ENCODE measurements at places on chromosomes 7 and 10.

- DNase-seq = no peak
These were observed 566.5 kb downstream of the ATRNL1 start for GRCh38 chr10:115659616-115660015.

DNA sequence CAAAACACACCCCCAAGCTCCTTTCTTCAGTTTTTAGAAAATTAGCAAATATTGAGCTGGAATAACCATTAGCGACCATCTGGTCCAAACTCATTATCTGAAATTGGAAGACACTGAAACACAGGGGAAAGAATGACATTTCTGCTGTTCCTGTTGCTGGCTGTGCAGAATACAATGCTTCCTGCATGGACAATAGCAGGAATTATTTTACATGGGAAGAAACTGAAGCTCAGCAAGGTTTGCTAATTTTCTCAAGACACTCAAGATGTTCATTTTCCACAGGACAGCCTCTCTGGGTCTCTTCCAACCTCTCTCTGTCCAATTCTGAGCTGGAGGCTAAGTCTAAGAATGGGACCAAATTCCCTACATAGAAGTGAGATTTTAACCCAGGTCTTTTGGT, 81.9 kb upstream of the TNS3 start:
- no peak for DNase-seq

DNA sequence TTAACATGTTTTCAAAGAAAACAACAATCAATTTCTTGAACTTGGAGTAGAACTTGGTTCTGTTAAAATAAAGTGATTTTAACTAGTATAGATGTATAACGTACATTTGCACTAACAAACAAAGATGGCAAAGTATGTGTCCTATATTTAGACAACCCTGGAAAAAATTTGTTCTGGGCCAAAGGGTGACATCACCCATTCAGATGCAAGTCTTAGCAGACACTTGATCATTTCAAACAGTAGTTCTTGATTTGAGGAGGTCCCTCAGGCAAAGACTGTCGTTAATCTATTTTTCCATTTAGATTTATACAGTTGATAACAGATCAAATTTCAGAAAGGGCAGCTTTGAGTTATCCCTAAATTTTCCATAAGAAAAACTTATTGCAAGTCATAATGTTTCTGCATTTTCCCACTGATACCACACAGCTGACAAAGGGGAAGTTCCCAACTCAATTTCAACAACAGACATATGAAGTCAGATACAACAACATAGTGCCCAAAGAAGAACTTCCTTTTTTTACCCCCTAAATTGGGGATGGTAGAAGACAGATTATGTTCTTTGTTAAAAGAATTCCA, 5.2 kb downstream of the NMT2 start:
- no peak for DNase-seq

DNA sequence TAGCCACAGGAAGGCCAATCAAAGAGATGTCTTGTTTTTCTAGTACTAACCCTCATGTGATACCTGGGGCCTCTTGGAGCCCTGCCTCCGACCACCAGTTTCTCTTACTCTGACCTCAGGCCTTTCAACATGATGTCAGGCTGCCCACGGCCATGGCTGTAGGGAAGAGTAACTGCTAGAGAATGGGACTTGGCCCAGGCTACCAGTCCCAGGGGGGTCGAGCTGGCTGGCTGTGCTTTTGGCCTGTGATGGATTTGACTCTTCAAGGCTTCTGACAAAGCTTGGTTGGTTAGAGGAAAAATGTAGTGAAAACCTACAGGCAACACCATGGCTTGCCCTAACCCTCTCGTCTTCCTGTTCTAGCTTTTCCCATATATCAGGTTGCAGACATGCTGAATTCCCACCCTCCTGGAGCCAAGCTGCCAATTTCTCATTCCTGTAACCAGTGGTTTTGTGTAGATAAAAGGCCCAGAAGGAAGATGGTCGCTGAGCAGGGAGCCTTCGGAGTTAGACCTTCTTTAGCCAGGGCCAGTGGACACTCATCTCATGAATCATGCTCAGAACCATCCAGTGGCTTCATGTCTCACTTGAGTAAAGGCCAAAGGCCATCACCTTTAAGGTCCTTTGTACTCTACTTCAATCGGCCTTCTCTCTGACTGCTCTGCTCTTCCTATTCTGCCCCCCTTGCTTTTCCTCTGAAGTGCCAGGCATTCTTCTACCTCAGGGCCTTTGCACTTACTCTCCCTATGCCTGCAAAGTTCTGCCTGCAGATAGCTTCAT, 19.7 kb downstream of the SUFU start:
- DNase-seq = no peak

DNA sequence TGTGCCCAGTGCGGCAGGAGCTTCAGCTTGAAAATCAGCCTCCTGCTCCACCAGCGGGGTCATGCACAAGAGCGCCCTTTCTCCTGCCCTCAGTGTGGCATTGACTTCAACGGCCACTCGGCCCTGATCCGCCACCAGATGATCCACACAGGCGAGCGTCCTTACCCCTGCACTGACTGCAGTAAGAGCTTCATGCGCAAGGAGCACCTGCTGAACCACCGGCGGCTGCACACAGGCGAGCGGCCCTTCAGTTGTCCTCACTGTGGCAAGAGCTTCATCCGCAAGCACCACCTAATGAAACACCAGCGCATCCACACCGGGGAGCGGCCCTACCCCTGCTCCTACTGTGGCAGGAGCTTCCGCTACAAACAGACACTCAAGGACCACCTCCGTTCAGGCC, 16.1 kb upstream of the ZNF282 start:
- DNase-seq = no peak

DNA sequence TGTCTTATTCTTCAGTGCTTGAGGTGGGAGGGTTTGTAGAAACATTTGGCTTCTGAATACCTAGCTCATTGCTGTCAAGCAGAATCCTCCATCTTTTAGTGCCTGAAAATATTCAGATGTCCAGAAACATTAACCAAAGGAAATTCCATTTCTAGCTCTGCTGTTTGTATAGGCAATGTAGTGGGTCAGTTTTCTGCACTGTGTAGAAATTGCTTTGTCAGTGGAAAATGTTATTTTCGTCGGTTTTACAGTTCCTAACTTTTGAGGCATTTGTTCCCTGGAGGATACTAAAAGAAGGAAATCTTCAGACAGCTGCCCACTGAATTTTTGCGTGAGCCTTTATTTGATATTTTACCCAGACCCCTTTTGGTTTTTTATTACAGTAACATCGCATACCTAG, 143.4 kb downstream of the TPST1 start:
- no peak for DNase-seq

- no peak for DNase-seq
These were observed 50.0 kb upstream of the PITRM1 start for GRCh38 chr10:3222626-3223025.

GRCh38 chr10:126214021-126214420, 174.3 kb downstream of the ADAM12 start:
- DNase-seq = no peak

GRCh38 chr7:155917836-155918430, 105.7 kb upstream of the SHH start:
- no peak for DNase-seq

GRCh38 chr7:42193471-42194129, 43.4 kb downstream of the GLI3 start:
- no peak for DNase-seq

- no peak for DNase-seq
These were observed 100.2 kb downstream of the COL13A1 start for GRCh38 chr10:69901628-69902505.

DNA sequence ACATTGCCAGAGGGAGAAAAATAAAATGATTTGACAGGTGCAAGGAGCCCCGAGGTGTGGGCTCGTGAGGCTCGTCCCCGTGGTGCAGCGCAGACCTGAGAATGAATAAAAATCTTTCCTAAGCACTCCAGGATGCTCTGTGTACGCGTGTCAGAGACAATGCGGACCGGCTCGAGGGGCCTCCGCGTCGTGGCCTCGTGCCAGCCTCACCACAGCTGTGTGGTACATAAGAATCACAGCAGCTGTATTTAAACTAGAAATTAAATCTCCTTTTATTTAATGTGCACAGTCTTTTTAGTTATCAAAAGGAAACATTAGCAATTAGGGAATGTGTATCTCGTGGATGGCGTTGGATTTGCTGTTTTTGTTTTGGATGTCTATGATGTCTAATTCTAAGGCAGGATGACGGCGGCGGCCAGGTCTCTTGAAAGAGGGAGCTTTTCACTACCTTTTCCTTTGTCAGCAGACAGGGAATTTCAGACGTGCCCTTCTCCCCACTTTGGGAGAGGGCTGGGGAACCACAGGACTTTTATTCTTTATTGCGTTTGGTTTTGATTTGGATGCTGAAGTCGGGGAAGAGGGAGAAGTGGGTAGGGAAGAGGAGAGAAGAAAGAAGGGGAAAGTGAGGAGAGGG, 365.3 kb upstream of the SHH start:
- no peak for DNase-seq

DNA sequence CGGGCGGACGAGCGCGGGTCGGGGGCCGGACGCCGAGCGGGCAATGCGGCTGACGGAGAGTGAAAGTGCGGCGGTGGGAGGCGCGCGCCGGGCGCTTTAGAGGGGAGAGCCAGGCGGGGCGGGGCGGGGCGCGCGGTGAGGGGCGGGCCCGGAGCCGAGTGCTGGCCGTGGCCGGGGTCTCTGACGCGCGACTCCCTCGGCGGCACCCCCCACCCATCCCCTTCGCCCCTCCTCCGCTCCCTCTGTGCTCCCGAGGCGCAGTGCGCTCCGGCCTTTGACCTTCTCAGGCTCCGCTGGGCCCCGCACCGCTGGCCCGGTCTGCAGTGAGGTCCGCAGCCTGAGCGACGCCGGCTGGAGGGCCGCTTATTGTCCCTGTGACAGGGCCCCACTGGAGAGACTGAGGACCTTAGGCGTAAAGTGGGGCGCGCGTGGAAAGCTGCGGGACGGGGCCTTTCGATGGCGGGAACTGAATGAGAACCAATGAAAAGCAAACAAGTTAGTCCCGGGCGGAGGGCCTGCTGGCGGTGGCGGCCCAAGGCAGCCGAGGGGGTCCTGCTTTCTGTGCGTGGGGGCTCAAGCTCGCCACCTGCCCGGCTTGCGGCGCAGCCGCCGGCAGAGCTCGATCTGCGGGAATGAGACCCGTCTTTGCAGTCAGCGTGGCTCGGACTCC, at the start of gene CXCL12:
TSS of gene CXCL12 (minus strand) at position 72 of the 670 bp plus-strand sequence. CDS start 92 bp downstream, outside the sequence.
- no peak for DNase-seq

GRCh38 chr7:142030294-142030693, 34.6 kb downstream of the MGAM start:
- no peak for DNase-seq

DNA sequence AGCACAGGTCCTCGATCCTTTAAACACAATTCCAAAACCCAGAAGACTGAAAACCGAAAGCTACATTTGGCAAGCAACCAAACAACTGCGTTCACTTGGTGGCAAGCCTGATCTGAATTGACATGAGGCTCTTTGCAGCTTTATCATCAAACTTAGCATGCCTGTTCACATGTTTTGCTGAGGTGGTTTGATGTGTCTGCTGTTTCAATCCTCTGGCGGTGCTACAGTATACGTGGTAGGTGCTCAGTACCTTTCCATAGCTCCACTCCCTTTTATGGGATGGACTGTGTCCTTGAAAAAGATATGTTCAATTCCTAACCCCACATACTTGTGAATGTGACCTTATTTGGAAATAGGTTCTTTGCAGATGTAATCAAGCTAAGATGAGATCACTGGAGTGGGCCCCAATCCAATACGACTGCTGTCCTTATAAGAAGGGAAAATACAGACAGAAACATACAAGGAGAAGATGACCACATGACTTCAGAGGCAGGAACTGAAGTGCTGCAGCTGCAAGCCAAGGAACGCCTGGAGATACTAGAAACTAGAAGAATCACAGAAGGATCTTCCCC, 33.4 kb downstream of the CCDC6 start:
- no peak for DNase-seq

DNA sequence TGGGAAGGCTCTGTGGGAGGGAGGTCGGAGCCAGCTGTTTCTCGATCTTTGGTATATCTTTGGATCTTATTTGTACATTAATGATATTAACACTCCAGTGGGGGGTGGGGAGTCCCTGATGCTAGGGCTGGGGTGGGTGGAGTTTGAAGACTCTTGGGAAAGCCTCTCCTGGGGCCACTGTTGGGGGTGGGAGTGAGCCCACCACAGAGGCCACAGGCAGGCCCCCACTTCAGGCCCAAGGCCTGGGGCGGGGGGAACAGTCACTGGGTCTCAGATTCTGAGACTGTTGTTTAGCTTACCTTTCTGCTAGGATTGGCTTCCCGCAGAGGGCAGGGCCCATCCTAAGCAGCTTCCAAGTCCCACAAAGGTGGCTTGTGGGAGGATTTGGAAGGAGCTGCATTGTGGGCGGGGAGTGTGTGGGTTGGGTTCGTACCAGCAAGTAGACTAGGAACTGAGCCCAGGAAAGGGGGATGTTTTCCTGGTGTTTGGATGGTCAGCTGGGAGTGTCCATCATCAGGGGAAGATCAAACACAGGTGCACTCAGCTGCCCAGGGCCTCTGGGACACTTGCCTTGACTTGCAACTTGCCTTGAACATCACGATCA, 11.9 kb downstream of the YKT6 start:
- no peak for DNase-seq

GRCh38 chr7:34138483-34138882, 233.1 kb downstream of the BMPER start:
- DNase-seq = no peak

- peak; percentile 45 for DNase-seq
These were observed at the start of gene SAMD9L for GRCh38 chr7:93148144-93148543. Gene SAMD9L, minus strand, starts transcription at chr7:93148385. Its CDS starts 12,414 bp downstream, at chr7:93135971.

- DNase-seq = no peak
These were observed 560.3 kb downstream of the ATRNL1 start for GRCh38 chr10:115653473-115653872.
